ENCODE measurements at places on chromosomes 1 and 21.

DNA sequence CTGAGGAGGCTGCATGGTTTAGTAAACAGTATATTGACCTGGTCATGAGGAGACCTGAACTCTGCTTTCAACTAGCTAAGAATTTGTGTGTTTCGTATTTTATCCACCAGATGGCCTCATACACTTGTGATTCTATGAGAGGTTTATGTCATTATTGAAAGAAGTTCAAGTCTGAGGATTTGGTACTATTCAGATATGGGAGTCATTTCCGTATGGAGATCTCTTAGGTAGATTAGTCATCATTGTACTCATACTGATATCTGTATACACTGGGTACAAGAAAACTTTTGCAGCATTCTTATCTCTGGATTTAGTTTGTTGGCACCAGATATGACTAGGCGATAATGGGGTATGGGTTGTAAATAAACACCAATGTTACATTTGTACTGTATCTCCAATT is 26.6 kb downstream of the ATF6 start:
- DNase-seq: peak; percentile 86

GRCh38 chr1:24193046-24193445 is 6.0 kb upstream of the IFNLR1 start:
- DNase-seq: peak; percentile 21

DNA sequence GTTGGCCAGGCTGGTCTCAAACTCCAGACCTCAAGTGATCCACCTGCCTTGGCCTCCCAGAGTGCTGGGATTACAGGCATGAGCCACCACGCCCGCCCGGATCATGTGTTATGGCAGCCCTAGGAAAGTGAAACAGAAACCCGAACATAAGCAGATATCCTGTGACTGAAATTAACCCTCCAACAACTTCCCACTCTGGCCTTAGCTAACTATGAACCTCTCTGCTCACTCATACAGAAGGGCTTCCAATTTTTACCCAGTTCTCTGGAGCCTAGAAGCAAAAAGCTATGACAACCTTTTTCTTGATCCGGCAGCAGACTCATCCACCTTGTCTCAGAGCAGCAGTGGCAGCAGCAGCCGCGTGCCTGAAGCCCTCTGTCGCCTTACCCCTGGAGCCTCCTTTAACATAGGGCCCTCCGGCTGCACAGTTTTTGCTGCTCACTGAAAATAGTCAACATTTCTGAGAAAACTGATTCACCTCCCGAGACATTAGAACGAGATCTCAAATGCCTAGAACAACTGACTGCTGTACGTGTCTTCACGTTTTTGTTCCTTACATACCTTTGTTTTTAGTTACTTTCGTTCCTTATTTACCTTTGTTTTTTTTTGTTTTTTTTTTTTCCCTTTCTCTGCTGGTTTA is 9.3 kb downstream of the CBR1 start:
- no peak for DNase-seq

DNA sequence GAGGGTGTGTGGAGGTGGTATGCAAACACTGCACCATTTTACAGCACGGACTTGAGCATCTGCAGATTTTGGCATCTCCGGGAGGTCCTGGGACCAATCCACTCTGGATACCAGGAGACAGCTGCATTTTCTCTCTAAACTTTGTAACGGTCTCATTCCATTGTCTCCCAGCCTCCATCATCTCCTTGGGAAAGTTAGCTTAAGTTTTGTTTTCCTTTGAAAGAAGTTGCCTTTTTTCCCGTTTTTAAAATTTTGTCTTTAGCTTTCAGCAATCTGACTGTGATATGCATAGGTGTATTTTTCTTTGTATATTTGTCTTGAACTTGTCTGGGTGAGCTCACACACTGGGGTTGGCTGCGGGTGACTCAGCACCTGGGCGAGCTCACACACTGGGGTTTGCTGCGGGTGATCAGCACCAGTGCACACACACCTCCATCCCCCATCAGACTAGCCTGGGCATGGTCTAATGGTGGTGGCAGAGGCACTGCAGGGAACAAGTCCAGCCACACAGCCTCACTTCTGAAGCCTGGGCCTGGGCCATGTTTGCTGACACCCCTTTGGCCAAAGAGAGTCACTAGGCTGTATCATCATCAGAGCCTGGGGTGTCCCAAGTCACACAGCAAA is 32.1 kb upstream of the COL18A1 start:
- peak; percentile 32 for DNase-seq

DNA sequence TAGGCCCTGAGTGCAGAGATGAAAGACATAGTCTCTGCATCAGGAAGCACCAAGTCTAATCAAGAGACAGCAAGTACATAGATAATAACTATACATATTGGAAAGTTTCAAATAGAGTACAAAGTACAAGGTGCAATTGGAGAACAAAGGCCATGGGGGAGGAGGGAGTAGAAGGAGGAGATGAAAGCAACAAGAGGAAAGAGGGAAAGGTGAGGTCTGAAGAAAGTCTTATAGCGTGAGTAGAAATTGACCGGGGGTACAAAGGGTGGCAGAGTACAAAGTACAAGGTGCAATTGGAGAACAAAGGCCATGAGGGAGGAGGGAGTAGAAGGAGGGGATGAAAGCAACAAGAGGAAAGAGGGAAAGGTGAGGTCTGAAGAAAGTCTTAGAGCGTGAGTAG is 244.2 kb upstream of the JUN start:
- DNase-seq: no peak

DNA sequence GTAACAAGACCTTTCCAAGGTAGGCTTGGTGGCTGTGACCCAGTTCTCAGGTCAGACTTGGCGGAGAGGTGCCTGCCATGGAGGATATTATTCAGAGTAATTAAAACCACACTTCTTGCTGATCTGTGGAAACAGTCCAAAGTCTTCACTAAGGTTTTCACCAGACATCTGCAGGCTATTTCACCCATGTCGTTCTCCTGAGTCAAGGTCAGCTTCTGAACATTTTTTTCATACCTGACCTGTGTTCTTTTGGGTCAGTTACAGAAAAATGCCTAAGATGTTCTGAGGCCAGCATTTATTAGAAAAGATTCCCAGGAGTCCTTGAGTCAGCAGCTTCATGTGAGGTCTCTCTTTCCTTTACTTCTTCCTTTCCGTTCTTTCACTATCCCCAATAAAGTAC is 54.9 kb downstream of the RGL1 start:
- no peak for DNase-seq
